ENCODE measurements at places on chromosomes 16 and 17.

DNA sequence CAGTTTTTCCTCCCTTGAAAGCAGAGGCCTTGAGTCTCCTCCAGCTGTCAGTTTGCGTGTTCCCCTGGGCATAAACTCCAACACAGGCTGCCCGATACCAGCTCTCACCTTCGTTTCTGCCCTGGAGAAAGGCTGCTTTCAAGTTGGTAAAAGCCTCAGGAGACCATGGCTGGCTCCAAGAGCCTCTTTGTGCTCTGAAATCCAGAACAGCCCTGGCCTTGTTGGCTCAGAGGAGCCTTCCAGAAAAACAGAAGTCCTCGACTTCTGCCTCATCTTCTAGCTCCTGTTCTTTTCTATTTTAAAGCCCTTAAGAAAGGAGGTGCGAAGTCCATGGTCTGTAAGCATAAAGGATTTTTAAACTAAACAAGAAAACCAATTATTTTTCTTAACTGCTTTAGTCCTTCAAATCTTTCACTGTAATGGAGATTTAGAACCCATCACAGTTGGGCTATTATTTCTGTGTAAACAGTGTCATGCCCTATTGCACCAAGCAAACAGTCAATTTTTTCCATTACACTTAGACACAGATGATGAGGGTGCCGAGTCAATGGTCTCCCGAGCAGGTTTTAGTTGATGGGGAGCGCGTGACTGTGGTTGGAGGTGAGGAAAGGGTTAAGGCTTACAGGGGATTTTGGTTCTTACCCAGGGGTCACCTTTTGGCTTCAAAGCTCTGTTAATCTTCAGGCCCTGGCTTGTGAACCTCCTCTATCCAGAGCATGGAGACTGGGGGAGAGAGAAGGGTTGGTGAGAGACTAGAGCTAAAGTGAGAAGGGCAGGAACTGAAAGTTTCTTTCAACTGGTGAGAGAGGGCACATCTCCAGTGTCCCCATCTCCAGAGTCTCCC, 212.8 kb downstream of the MSI2 start:
- no peak for DNase-seq

DNA sequence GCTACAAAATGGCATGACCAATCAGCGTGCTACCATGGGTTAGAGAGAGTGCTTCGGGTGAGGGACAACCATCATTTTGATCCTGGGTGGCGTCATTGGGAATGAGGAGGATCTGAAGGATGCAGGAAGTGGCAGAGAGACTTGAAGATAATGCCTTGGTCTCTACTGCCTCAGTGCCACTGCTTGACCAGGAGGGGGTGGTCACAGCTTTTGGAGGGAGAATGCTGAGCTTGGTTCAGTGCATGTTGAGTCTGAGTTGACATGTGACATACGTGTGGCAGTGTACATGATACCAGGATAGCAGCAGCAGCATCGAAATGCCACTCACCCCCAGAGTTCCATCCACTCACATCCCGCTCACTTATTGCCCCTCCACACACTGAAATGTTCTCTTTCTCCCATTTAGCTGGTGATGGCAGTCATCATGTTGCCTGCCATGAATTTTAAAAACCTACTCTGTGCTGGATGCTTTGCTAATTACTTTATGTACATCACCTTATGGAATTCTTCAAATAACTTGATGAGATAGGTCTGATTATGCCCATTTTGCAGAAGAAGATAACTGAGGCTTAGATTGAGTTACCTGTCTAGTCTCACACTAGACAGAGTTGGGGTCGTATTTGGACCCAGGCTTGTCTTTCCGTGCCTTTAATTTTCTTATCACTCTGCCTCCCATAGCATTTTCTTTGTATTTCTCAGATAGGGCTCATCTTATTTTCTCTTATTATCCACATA, 36.7 kb downstream of the ARSG start:
- no peak for DNase-seq

DNA sequence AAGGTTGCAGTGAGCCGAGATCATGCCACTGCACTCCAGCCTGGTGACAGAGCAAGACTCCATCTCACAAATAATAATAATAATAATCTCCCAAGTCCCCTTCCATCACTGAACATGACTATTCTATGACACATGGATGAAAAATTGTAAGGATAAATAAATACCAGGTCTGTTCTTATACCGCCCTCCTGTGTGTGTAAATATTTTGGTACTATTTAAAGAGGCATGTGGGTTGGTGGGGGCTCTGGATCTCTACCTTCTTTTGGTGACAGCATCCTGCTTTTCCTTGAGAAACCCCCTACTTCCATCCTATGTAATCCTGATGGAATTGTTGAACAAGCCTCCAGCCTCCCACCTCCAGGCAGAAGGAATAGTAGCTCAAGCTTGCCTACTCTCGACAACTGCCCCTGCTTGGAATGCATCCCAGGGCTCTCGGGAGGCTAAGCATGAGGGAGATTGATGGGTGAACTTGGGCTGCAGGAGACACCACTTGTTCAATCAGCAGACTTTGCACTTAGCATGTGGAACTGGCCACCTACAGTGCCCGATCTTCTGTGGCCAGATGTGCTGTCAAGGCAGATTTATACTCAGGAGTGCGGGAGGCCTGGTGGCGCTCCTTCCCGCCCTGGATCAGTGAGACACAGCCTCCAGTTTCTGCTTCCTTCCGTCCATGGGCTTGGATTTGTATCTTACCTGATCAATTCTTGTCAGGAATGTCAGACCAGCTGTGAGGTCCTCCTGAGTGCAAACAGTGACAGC, 287.4 kb downstream of the SLC39A11 start:
- no peak for DNase-seq

- no peak for DNase-seq
Observed at GRCh38 chr16:68400924-68401460, 47.3 kb downstream of the SMPD3 start.

DNA sequence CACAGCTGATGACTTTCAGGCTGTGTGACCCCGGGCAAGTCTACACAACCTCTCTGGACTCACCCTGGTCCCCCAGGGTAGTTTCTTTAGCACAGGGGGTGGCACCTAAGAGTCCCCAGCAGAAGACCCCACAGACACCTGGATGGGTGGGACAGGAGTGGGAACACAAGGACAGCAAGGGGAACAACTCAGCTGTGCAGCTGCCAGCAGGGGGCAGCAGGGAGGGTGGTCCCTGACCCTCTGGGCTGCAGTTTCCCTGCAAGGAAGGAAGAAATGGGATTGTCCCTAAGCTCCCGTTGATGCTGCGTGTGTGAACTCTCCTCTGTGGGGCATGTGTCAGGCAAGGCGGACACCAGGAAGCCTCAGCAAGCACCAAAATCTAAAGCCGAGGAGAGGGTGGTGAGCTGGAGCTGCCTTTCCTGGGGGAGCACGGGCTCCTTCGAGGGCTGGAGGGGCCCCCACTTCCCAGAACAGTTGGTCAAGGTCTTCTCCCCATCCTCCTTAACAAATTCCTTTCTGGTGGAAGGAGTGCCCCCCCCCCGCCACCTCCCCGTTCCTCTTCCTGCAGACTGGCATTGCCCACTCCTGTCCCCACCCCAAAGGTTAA, 24.1 kb upstream of the CDH5 start:
- DNase-seq, result no peak

GRCh38 chr17:41492771-41493170, 3.1 kb upstream of the KRT36 start:
- DNase-seq, result no peak

DNA sequence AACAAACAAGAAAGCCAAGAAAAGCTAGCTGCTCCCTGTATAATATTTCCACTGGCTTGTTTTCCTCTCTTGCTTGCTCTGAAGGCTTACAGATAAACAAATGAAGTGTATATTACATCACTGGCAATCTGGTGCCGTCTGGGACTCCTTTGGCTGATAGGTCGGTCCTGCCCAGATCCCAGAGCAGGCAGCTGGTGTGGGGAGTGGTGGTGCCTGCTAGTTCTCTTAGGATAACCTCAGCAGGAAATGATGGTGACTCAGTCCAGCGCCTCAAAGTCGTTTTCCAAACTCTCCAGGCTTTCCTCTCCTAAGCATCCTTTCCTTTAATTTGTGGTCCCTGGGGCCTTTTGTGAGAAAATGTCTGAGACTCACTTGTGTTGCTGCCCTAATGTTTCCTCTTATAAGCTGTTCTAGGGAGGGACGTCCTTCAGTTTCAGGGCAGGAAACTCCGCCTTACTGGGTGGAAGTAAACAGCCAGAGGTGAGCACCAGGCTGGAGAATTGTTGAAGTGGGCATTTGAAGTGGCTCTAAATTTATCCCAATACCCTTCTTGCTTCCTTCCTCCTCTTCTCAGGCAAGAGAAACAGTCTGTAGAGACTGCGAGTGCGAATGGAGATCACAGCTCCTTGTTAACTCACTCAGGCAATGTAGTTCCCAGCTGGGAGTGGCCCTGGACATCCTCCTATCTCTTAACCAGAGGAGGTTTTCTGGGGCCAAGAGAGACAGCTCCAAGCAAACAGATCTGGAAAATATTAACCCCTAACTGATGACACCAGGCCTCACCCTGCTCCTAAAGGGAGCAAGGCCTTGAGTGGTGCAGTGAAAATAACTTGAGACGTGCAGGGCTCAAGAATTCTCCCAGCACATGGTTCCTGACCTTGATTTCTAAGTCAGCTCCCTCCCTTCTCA, 34.9 kb downstream of the CD300LF start:
- no peak for DNase-seq

- DNase-seq, result no peak
Observed at GRCh38 chr17:17822189-17822588, 14.6 kb downstream of the SREBF1 start.

- DNase-seq, result no peak
Observed at GRCh38 chr17:33647956-33648355, 354.9 kb upstream of the ASIC2 start.

DNA sequence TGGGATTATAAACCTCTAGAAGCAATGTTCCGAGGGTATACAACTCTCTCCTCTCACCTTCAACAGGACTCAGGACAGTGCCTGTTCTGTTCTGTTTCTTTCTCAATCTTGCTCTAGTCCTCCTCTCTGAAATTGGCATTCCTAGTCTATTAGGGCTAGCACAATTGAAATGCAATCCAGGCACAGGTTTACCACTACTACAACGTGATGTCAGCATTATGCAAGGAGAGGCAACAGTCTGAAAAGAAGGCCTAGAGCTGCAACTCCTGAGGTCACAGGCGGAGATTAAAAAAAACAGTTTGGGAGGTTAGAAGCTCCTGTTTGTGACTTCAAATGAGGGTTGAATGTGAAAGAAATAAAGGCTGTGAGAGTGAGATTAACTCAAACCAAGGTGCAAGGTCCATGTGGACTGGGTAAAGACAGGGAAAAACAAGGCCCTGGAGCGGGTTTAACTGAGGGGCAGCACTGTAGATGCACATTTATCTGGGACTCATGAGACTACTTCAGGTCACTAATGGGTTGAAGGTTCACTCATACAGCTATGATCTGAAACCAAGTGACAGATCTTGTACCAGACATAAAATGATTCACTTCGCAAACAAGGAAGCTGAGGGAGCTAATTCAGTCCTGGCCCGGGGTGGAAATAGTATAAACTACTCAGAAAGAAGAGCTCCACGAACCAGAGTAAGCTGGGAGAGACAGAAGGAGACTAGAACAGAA, 16.8 kb downstream of the AMFR start:
- no peak for DNase-seq

GRCh38 chr16:76748461-76749348, 442.3 kb upstream of the MON1B start:
- DNase-seq, result peak; percentile 89

GRCh38 chr17:44115585-44116415, 7.6 kb downstream of the HDAC5 start:
- peak; percentile 16 for DNase-seq

DNA sequence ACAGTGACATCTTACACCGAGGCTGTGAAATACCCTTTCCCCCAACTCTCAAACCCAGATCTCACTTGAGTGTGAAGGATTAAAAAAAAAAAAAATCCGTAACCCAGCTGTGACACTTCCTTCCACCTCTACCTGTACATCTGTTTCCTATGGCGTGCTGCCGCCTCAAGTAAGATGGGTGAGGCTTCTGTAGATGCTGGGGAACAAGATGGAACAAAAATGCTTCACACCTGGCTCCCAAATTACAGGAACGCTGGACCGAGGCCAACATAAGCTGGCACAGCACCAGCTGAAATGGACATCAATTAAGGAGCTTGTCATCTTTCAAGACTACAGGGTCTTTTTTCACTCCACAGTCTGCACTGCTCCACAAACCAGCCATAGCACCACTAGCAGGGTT, 95.9 kb downstream of the HIC1 start:
- DNase-seq, result no peak

- DNase-seq, result peak; percentile 38
Observed at GRCh38 chr16:1770328-1771187, 785 bp downstream of the NME3 start.

DNA sequence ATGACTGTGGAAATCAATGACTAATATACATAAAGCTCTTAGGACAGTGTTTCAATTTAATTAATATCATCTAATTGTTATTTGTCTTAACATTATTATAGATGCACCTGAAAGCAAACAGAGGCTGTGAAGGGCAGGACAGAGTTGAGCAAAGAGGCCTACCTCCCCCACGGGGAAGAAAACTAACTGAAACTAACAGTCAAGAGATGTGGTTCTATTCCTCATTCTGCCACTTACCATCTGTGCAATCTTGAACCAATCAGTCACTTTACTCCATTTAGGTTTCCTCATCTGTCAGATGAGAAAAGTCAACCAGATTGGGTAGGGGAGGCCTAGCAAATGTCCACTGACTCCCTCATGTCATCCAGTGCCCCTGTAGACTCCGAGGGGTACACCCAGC, 59.1 kb downstream of the C17orf67 start:
- no peak for DNase-seq

DNA sequence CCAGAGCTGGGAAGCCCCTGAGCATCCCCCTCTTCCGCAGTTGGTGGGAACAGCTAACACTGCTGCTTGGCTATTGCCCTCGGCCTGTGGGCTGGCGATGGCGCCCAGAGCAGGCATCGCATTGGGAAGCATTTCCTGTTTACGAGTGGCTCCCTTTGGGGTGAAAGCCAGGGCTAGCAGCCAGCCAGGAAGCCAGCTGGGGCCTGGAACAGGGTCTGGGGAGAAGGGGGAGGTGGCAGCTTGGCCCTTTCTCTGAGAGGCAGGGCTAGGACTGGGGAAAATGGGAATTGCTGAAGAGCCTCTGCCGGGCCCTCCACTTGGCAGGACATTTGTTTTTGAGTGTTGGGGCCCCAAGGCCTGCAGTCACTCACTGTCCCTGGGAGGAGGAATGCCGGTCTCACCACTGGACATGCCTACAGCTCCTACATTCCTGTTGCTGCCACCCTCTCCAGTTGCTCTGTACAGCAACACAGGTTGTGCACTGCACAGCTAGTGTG, 2.4 kb upstream of the MTSS2 start:
- DNase-seq, result no peak

DNA sequence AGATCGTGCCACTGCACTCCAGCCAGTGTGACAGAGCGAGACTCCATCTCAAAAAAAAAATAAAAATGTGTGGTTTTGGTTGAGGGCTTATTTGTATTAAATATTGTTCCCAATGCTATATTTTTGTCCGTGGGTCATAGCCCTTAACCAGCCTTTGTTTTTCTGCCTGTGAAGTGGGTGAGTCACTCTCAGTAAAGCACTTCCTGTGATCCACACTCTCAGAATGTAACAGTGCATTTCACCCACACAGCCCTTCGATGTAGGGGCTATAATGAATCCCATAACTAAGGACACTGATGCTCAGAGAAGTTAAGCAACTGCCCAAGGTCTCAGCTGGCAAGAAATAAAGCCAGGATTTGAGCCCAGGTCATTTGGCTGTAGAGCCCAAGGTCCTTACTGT, 34.7 kb upstream of the POLR3E start:
- no peak for DNase-seq

Measured in NCI-H2081 treated with DMSO at 0.1 percent for 48 hours (cell line).